ENCODE measurements at places on chromosomes 13 and 19. TPM values are rescaled to one million over a fixed set of nuclear protein-coding genes. Genes with fewer than 3 reads are reported as not detected.

DNA sequence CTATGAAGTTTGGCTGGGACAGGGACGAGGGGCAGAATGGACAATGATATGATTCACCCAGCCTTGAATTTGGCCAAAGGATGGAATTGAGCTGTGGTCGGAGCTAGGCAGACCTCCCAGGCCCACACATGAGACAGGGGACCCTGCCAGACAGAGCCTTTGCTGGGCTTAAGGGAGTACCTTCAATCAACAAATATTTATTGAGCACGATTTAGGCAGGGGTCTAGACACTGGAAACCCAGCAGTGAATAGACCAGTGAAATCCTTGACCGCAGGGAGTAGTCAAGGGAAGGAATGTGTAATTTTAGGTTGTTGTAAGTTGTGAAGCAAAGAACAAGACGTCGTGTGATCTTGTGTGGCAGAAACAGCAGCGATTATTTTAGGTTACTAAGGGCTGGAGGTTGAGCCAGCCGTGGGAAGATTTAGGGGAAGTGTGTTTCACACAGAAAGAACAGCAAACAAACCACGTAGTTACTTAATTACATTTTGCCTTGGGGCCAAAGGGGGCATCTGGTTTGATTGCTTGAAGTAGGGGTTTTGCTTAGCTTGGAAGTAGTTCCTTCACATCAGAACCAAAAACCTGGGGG lies 16.9 kb upstream of the AP1M2 start:
- peak overlapping the region; percentile 96 for H3K4me3 ChIP-seq
- H3K36me3 ChIP-seq, result no peaks in the 10 kb centered on the region
- no peaks in the 10 kb centered on the region for H3K27me3 ChIP-seq
- peak overlapping the region; percentile 99 for H3K27ac ChIP-seq
- peaks cover 44% of the 10 kb centered on the region for H3K4me1 ChIP-seq

GRCh38 chr19:12806242-12807081 lies at the start of gene RNASEH2A:
Gene RNASEH2A, plus strand, starts transcription at chr19:12806584. Its CDS starts 90 bp downstream, at chr19:12806674.
- H3K4me1 ChIP-seq, result peaks cover 26% of the 10 kb centered on the region
- peak within 1 kb of the TSS; percentile 64 for H3K4me3 ChIP-seq
- H3K27ac ChIP-seq, result peak within 1 kb of the TSS; percentile 23

DNA sequence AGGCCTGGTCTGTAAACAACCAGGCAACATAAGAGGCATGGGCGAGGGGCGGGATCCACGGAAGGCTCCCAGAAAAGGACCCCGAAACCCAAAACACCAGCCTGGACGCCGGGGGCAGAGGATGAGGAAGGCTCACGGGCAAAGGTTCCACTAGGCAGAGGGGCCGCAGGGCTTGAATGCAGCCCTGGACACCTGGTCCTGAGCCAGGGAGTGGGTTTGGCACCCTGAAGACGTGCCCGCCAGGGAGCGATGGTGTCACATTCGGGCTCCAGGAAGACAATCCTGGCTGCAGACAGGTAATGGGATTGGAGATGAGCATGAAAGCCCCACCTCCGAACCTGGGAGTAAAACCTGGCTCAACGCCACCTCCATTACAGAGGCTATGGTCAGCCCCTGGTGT lies 31.8 kb downstream of the ZNF787 start:
- no peak for DNase-seq
- no peaks in the 10 kb centered on the region for H3K27me3 ChIP-seq
- H3K36me3 ChIP-seq, result peaks cover 19% of the 10 kb centered on the region
- no peak overlapping the region for H3K27ac ChIP-seq

- H3K36me3 ChIP-seq, result peaks cover 50% of the 10 kb centered on the region
- H3K27ac ChIP-seq, result no peak overlapping the region
- H3K4me1 ChIP-seq, result no peaks in the 10 kb centered on the region
- no peaks in the 10 kb centered on the region for H3K27me3 ChIP-seq
These were observed 24.9 kb upstream of the SIGLEC11 start for GRCh38 chr19:49985871-49986270.

DNA sequence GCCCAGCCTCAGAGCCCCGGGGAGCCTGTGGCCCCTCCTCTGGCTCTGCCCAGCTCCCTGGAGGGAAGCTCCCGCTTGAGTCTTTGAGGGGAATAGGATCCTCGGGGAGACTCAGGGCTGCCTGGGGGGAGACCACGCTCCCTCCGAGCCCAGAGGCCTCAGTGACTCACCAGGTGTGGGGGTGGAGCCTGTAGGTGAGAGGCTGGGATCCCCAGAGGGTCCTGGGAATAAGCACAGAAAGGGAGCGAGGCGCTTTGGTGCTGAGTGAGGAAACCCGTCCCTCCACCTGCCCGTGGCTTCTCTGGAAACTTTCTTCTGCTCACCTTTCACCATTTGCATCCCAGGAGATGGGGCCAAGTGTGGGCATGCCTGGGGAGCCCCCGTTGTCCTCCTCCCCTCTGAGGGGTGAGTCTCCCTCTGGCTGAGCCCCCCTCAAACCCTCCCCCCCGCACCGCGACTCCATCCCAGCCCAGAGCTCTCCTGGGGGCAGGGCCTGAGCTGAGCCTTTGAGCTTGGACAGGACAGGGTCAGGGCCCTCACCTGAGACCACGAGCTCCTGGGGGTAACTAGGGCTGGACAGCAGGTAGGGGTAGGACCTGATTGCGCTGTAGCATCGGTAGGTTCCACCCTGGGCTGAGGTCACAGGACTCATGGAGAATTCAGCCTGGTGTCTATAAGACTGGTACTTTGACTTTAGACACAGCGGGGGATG lies 2.7 kb downstream of the LILRB5 start:
- no peak overlapping the region for H3K4me3 ChIP-seq
- no peak for DNase-seq
- H3K4me1 ChIP-seq, result no peaks in the 10 kb centered on the region
- H3K27me3 ChIP-seq, result no peaks in the 10 kb centered on the region
- H3K27ac ChIP-seq, result no peak overlapping the region

GRCh38 chr13:80009760-80010159 lies 331.2 kb downstream of the SPRY2 start:
- H3K4me1 ChIP-seq, result no peaks in the 10 kb centered on the region
- H3K4me3 ChIP-seq, result no peak overlapping the region
- H3K36me3 ChIP-seq, result no peaks in the 10 kb centered on the region

DNA sequence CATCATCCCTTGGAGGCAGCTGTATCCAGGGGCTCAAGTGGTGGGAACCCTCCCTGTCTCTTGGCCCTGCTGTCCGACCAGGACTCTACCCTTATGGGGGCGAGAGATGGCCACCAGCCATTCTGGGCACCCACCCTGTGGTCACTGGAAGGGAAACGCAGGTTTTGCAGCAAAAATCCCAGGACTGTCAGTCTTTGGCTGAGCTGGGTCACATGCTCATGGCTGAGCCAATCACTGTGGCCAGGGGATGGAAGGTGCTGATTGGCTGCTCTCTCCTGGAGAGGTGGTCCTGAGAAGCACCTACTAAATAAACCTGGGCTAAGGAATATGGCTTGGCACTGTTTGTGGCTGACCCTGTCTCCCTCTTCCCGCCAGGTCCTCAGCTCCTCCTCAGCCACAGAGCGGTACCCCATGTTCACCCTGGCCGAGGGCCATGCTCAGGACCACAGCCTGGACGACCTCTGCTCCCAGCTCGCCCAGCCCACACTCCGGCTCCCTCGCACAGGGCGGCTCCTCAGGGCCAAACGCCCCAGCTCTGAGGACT lies 8.9 kb downstream of the ATG4D start:
- peaks cover 74% of the 10 kb centered on the region for H3K36me3 ChIP-seq
- H3K4me1 ChIP-seq, result peaks cover 69% of the 10 kb centered on the region
- peak overlapping the region; percentile 69 for H3K27ac ChIP-seq
- no peak overlapping the region for H3K4me3 ChIP-seq
- no peaks in the 10 kb centered on the region for H3K27me3 ChIP-seq

DNA sequence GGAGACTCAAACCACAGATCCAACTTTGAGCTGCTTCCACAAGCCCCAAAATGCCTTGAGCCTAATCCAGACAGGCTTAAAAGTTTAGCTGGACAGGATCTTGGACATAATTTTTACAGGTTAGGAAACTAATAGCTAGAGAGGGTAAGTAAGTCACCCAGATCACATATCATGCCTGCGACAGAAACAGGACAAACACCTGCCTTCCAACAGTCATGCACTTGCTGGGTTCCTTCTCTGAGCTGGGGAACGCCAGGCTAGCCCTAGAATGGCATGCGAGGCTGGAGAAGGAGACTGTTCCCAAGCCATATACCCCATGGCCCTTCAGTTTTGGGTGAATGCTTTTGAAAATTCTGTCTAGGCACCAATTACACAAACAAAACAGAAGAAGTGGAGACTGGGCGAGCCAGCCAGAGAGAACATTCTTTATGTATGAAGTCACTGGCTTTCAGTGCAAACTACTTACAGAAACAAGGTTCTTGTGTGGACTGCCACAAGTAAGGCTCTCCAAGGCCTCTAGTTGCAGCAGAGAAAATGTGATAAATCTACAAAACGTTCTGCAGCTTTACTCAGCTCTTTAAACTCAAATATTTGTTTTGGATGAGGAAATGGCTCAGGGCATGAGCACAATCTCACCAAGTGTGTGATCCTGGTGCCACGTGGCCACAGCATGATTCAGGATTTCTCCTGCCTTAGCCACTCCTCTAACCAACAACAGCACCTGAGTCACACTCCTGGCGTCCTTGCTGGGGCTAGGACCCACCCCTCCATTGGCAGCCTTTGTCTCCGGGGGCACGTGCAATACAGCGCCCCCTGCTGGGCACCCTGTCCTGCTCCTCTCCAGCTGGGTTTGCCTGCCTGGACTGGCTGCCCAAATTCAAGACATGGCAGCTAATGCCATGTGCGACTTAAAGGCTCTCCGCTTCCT lies 73.4 kb upstream of the UBL3 start:
- H3K36me3 ChIP-seq, result no peaks in the 10 kb centered on the region
- DNase-seq, result no peak
- H3K27ac ChIP-seq, result no peak overlapping the region
- no peaks in the 10 kb centered on the region for H3K27me3 ChIP-seq
- peaks cover 22% of the 10 kb centered on the region for H3K4me1 ChIP-seq
- no peak overlapping the region for H3K4me3 ChIP-seq

- H3K4me1 ChIP-seq, result peaks cover 91% of the 10 kb centered on the region
- H3K27ac ChIP-seq, result peak overlapping the region; percentile 88
- H3K36me3 ChIP-seq, result peaks cover 5% of the 10 kb centered on the region
- H3K4me3 ChIP-seq, result peak overlapping the region; percentile 41
These were observed 15.7 kb downstream of the GARRE1 start for GRCh38 chr19:34269968-34270621.

- DNase-seq, result no peak
- no peaks in the 10 kb centered on the region for H3K36me3 ChIP-seq
- H3K27me3 ChIP-seq, result peaks cover 9% of the 10 kb centered on the region
- H3K27ac ChIP-seq, result no peak overlapping the region
- no peak overlapping the region for H3K4me3 ChIP-seq
These were observed 38.0 kb upstream of the ZNF573 start for GRCh38 chr19:37817180-37817981.

DNA sequence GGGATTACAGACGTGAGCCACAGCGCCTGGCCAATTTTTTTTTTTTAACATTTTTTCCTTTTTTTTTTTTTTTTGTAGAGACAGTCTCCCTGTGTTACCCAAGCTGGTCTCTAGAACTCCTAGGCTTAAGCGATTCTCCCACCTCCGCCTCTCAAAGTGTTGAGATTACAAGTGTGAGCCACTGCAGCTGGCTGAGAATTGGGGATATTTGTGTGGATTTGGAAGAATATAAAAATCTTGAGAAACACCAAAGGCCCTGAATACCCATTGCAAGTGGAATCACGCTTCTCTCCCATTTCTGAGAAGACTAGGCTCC lies 79.9 kb upstream of the ABCC4 start:
- no peaks in the 10 kb centered on the region for H3K27me3 ChIP-seq
- no peaks in the 10 kb centered on the region for H3K36me3 ChIP-seq
- DNase-seq, result no peak
- no peak overlapping the region for H3K27ac ChIP-seq

- H3K36me3 ChIP-seq, result peaks cover 17% of the 10 kb centered on the region
- no peaks in the 10 kb centered on the region for H3K27me3 ChIP-seq
- no peak for DNase-seq
- H3K4me3 ChIP-seq, result no peak overlapping the region
These were observed 159.0 kb downstream of the PAN3 start for GRCh38 chr13:28297341-28297740.

GRCh38 chr19:48318286-48318987 lies 6.9 kb upstream of the EMP3 start:
- no peak for DNase-seq
- H3K27ac ChIP-seq, result no peak overlapping the region
- H3K36me3 ChIP-seq, result no peaks in the 10 kb centered on the region
- no peak overlapping the region for H3K4me3 ChIP-seq

DNA sequence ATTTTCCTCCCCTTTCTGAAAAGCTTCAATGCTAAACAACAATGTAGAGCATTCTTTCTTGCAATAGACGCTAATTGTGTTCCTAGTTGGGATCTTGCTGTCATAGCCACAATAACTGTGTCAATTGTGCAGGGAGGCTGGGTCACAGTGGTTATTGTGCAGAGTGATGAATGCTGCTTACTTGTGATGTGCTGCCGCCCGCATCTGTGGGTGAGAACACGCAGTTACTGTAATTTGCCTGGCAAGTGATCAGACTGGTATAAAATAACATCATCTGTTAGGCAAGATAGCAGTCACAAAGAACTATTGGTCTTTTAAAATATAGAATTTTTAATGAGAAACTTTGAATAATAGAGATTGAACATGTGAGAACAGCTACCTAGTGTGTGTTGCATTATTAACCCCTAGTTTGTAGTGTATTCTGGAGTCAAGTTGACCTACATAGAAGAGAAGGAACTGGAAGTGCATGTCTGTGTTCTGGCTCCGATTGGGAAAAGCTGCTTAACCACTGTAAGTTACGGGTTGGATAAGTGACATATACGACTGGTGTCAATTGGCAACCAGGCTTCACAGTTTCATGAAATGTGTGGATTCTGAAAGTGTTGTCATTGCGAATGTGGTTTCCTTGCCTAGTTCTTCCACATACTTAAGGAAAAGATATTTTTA lies 43.6 kb downstream of the SLAIN1 start:
- no peak overlapping the region for H3K27ac ChIP-seq
- H3K4me1 ChIP-seq, result no peaks in the 10 kb centered on the region
- H3K36me3 ChIP-seq, result peaks cover 24% of the 10 kb centered on the region
- H3K27me3 ChIP-seq, result no peaks in the 10 kb centered on the region
- no peak for DNase-seq
- no peak overlapping the region for H3K4me3 ChIP-seq

The LYL1 gene
- total RNA-seq, result 1.9 TPM

The LRRC8E gene
- total RNA-seq, result not detected

The SLC1A6 gene
- total RNA-seq, result not detected

The CRB3 gene
- total RNA-seq, result 9.4 TPM

The IGFL3 gene
- not detected for total RNA-seq

The SLC5A5 gene
- total RNA-seq, result 1.6 TPM

The GJA3 gene
- total RNA-seq, result not detected

The CYSLTR2 gene
- 2.4 TPM for total RNA-seq

The PCDH9 gene
- total RNA-seq, result 0.19 TPM

The FLT3 gene
- total RNA-seq, result 0.39 TPM

The FBXO46 gene
- 17.5 TPM for total RNA-seq

The ZNF296 gene
- total RNA-seq, result 2.4 TPM

The ZNF492 gene
- total RNA-seq, result 1.2 TPM

The B9D2 gene
- 21.1 TPM for total RNA-seq
